ENCODE measurements at places on chromosomes 6 and 20.

DNA sequence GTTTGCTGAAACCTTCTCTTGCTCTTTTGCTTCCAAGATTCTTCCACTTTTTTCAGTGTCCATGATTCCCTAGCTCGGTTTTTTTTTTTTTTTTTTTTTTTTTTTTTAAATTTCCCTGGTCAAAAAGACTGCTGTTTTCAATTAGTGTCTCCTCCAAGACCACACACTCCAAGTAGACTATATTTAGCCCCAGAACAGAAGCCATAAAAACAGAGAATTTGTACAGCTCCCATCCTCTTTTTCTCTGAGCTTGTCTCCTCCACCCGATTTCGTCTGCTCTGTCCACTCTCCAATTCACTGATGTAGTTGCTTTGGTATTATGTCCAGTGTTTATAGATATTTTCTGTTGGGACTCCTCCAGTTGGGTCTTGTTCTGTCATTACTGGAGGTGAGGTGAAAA is 37.6 kb downstream of the RSPH3 start:
- no peak for DNase-seq

- no peak for DNase-seq
Observed at GRCh38 chr6:137264311-137265075, 45.3 kb upstream of the IFNGR1 start.

DNA sequence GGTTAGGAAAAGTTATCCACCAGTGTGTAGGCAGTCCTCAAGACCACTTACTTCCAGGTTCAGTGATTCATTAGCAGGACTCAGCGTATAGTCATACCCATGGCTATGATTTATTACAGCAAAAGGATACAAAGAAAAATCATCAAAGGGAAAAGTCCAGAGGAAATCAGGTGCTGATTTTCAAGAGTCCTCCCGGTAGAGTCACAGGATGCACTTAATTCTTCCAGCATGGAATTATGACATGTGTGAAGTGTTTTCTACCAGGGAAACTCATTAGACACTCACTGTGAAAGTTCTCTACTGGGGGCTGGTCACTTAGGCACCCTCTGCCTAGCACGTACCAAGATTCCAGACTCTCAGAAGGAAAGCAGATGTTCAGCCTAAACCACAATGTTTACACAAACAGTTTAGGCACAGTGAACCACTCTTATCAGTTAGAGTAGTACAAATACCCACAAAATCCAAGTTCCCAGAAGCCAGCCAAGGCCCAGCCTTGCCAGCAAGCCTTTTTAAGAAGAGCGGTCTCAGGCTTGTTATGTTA is 10.2 kb downstream of the WFDC3 start:
- DNase-seq = no peak

- no peak for DNase-seq
Observed at GRCh38 chr6:158756977-158757752, 62.0 kb downstream of the EZR start.

- no peak for DNase-seq
Observed at GRCh38 chr6:35493307-35493983, 3.4 kb downstream of the TEAD3 start.

GRCh38 chr6:107709341-107709740 is 114.8 kb downstream of the SCML4 start:
- no peak for DNase-seq

DNA sequence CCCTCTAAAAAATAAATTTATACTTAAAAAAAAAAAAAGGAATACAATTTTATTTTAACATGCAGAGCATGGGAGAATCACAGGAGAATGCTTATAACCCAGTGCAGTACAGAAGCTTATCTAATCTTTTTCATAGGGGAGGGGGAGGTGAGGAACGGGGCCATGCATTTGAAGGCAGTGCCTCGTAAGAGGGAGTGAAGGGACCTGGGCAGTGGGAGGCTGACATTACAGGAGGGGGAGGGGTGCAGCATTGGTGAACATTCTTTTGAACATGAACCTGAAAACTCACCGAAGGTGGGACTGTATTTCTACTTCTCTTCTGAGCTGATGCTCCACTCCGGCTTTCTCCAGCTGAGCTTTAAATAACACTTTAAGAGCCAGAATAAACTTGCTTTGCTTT is 9.3 kb downstream of the AURKA start:
- no peak for DNase-seq

GRCh38 chr6:131117878-131118277 is 17.4 kb upstream of the AKAP7 start:
- no peak for DNase-seq

DNA sequence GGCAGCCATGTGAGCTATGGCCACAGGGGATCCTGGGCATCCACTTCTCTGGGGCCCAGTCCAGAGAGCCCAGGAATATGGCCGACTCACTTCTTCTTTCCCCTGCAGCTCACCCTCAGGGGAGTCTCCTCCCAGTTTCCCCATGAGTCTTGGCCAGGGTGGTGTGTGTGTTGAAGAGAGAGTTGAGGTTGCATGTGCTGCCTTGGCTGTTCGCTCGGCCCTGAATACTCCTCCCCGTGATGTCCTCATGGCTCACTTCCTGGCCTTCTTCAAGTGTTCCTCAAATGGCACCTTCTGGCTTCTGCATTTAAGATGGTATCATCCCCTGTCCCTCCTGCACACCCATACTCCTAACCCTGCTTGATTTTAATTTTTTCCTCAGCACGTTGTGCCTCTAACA is 3.2 kb upstream of the TREML1 start:
- DNase-seq = no peak

DNA sequence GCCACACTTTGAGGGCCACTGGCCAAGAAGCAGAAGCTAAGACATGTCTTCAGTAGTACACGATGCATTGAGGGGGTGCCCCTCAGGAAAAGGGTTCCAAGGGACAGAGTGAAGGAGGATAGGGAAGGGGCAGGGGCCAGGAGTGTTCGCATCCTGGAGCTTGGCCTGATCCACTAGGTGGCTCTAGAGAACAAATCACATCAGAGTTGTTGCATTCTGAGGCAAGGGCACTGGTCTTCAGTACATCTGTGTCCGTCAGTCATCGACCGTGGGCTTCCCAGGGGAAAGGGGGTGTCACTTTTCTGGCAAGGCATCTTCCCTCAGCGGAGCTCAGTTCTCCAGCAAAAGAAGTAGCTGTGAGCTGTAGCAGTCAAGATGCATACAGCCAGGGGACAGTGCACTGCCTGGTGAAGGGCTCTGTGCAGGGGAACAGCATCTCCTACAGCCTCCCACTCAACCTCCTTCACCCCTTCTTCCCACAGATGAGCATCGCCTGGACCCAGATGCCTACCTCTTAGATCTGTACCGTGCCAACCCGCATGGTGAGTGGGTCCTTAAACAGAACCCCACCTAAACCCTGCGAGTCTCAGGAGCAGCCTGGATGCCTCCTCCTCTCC is 47.8 kb downstream of the ARHGAP40 start:
- no peak for DNase-seq

DNA sequence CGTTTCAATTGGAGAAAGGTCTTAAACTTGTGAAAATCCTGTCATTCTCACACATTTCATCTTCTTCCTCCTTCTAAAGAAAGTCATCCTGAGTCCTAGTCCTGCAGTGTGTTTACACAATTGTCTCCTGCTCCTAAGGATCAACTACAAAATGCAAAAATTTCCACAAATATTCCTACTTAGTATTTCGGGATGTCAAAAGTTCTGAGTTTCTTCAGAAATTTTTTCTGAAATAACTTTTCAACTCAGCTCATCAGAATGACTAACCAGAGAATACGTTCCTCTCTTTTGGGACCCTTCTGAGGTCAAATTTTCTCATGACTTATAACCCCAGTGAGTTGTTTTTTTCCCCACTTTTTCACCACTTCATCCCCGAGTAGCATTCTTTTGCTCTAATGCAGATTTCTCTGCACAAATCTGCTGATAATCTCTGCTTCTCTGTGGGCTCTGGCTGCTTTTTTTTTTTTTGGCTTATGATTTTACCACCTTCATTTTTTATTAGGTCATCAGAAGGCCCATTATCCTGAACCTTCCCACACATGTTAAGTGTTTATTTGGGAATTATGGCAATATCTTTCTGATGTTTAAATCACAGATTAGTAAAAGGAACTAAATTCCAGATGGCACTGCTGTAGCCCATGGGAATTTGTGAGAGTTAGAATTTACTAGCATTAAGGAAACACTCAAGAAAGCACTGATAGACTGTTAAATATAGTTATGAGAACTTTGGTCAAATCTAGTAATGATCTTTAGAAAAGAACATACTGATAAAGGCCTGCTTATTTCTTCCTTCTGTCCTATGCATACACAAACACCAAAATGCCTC is 41.4 kb downstream of the MAP3K5 start:
- DNase-seq = no peak

GRCh38 chr6:133115946-133116345 is 125.2 kb upstream of the EYA4 start:
- DNase-seq = no peak

GRCh38 chr20:1377984-1378734 is 14.7 kb downstream of the FKBP1A start:
- DNase-seq = no peak

DNA sequence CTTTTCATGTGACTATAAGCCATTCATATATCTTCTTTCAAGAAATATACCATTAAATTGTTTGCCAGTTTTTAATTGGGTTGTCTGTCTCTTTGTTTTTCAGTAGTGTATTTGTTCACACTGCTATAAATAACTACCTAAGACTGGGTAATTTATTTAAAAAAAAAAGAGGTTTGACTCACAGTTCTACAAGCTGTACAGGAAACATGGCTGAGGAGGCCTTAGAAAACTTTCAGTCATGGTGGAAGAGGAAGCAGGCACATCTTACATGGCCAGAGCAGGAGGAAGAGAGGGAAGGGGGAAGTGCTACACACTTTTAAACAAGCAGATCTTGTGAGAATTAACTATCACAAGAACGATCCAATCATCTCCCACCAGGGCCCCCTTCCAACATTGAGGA is 255.3 kb downstream of the EPM2A start:
- DNase-seq = no peak

DNA sequence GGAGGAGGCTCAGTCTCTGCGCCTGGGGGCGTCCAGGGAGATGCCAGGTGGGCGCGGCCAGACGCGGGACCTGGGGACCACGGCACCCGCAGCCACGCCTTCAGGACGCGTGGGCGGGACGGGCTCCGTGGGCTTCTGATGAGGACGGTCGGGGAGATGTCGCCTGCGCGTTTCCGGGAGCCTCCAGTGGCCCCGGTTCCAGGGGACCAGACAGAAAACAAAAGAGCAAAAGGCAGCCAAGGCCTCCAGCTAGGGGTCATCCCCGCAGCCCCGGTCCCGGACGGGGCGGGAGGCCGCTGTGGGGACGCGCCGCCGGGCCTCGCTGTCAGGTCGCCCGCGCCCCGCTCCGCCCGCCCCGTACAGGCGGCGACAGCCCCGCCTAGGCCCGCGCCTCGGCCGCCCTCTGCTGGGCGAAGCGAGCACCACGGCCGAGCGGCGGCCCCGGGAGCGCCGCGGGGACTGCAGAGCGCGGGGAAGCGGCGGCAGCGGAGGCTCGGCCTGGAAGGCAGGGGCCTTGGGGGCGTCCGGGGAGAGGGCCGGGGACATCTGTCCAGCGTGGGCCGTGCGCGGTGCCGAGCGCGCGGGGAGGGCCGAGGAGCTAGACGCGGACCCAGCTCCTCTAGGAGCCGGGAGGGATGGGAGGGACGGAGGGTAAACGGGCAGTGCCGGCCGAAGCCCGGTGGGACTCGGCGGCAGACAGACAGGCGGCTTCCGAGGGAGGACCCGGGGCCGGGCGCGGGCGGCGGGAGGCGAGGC is 48.7 kb downstream of the TMEM242 start:
- DNase-seq = peak; percentile 33

- no peak for DNase-seq
Observed at GRCh38 chr20:10992731-10993130, 318.9 kb upstream of the JAG1 start.

DNA sequence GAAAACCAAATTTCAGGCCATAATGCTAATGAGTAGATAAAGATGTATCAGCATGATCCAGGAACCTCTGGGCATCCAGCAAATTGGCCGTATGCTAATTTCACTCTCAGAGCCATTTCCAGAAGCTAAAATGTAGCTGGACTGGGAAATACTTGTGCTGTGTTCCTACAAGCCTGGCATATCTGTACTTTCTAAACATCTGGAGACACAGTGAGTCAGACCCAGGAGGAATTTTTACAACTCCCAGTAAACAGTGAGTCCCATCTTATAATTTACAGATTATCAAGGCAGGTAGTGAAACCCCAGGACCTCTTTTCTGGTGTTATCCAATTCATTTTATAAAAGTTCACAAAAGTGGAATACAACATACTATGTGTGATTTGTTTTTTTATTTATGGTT is 683.0 kb upstream of the ADGRB3 start:
- DNase-seq = no peak

GRCh38 chr6:53938810-53939209 is 144.0 kb downstream of the LRRC1 start:
- no peak for DNase-seq

GRCh38 chr6:150770637-150771036 is 94.9 kb upstream of the MTHFD1L start:
- DNase-seq = no peak

- DNase-seq = no peak
Observed at GRCh38 chr20:32829311-32830005, 9.7 kb downstream of the MAPRE1 start.

- DNase-seq = no peak
Observed at GRCh38 chr20:61933951-61934715, 131.5 kb downstream of the TAF4 start.

GRCh38 chr6:117075218-117075617 is 190.1 kb upstream of the VGLL2 start:
- no peak for DNase-seq

GRCh38 chr6:149293244-149293643 is 24.3 kb upstream of the TAB2 start:
- DNase-seq = no peak

- DNase-seq = no peak
Observed at GRCh38 chr20:51505566-51505965, 37.0 kb downstream of the NFATC2 start.

DNA sequence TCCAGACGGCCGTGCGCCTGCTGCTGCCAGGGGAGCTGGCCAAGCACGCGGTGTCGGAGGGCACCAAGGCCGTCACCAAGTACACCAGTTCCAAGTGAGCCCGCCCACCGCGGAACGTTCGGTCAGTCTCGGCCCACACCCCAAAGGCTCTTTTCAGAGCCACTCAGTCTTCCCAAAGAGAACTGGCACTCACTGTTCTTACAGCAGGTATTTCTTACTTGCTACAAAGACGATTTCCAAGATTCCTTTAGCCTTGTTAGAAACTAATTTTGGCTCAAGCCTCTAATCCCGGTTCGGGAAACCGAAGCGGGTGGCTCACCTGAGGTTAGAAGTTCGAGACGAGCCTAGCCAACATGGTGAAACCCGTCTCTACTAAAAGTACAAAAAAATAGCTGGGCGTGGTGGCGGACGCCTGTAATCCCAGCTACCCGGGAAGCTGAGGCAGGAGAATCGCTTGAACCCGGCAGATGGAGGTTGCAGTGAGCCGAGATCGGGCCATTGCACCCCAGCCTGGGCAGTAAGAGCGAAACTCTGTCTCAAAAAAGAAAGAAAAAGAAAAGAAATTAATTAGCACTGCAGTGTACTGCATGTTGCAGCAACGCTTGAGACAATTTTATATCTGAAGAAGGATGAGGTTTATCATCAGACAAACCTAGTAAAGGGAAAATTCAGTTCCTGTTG is 73.1 kb downstream of the OR2B2 start:
- no peak for DNase-seq

- DNase-seq = no peak
Observed at GRCh38 chr6:7176208-7176607, 68.4 kb downstream of the RREB1 start.

GRCh38 chr6:18242062-18242851 is 22.1 kb downstream of the DEK start:
- DNase-seq = no peak

GRCh38 chr6:106847116-106847515 is 127.4 kb downstream of the CD24 start:
- DNase-seq = no peak

- DNase-seq = no peak
Observed at GRCh38 chr20:9031991-9032390, 36.9 kb upstream of the PLCB4 start.
